ENCODE measurements at places on chromosomes 7 and 10.

DNA sequence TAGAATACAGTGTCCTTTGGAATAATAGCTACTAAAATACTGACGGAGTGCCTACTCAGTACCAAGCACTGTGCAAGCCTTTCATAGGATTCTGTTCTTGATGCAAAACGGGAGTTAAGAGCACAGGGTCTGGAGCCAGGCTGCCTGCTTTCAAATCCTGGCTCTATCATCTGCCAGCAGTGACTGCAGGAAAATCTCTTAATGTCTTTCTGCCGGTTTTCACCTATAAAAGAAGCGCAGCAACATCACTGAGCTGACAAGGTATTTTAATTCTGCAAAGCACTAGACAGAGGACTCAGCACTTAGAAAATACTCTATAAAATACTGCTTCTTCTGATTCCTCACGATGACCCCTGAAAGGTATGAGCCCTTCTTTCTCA is 659 bp downstream of the FIGNL1 start:
- no peak for DNase-seq

DNA sequence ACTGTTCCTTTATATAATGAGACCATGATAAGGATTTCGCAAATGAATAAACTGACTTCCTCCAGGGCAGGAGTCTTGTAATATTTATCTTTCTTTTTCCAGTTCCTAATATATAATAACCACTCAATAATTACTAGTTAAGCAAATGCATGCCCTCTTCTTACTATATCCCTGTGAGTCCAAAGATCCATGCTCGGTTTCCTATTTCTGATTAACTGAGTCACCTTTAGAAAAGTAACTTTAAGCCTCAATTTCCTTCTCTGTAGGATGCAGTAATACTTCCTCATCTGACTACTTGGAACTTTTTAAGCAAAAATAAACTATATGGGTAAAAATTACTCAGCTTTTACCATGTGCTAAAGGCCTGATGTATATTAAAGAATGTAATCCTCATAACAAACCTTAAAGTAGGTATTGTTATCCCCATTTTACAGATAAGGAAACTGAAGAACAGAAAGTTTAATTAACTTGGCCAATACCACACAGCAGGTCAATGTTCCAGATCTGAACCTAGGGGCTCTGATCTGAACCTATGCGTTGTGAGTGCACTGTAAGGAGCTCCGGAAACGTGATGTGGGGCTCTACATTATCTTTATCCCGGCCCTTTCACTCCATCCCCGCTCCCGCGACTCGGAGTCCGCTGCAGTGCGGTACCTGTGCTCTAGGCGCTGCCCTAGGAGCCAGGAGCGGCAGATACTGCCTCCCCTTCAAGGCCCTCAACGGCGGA is 458 bp downstream of the COX15 start:
- no peak for DNase-seq

DNA sequence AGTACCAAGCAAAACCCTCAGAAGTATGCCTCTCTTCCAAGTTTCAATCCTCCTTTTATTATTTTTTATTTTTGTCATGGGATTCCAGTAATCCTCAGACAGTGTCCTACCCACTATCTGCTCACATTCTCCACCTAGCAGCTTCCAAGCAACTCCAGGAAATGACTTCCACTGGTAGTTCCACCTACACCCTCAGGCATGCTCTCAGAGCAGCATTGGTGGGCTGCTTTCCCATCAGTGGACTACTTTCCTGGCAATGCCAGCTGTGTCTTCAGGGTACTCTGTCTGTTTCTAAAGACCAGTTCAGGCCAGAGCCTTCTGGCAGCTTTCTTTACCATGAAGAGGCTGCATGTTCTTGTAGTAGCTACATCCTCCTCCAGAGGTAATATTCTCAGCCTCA is 244.0 kb downstream of the HGF start:
- no peak for DNase-seq

DNA sequence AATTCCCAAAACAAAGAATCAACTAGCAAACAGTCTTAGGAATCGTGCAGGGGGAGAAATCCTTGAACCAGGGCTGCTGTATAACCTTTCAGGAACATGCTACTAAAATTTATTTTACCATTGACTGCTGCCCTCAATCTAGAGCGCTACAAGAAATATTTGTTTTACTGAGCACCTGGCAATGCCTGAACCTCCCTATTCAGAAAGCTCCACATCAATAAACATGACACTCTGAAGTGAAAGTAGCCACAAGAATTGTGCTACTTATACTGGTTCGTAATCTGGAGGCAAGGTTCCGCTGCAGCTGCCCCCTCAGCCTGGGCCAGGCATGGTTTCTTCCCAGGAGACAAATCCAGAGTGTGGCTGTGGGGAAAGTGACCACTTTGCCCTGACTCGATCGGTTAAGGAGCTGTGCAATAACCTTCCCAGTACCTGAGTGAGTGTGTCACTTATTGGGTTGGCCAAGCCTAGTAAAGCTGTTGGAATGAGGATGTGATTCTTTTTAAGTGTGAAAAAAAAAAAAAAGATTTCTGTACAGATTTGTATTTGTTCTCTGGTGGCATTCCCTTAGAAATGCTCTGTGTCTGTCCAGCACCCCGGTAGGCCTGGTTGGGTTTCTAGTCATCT is 7.7 kb downstream of the VWA2 start:
- DNase-seq: no peak

- DNase-seq: no peak
These were observed 9.6 kb upstream of the ZMIZ1 start for GRCh38 chr10:79058899-79059841.

Data from CD4-positive, alpha-beta T cell treated with Interleukin-2 at 100 ng/mL for 4 hours (primary cell).